ENCODE measurements at places on chromosomes 6 and 20. TPM values are rescaled to one million over a fixed set of nuclear protein-coding genes. Genes with fewer than 3 reads are reported as not detected.

DNA sequence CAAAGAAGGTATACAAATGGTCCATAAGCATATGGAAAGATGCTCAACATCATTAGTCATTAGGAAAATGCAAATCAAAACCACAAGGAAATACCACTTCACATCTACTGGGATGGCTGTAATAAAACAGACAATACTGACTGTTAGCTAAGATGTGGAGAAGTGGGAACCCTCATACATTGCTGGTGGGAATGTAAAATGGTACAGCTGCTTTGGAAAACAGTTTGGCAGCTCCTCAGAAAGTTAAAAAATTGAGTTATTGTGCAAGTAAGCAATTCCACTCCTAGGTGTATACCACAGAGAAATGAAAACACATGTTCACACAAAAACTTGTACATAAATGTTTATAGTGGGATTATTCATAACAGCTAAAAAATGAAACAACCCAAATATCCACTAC, 173.0 kb upstream of the JAG1 start:
- no peaks in the 10 kb centered on the region for H3K36me3 ChIP-seq
- no peak overlapping the region for H3K4me3 ChIP-seq
- no peaks in the 10 kb centered on the region for H3K4me1 ChIP-seq
- H3K27me3 ChIP-seq = no peaks in the 10 kb centered on the region
- no peak overlapping the region for H3K27ac ChIP-seq

DNA sequence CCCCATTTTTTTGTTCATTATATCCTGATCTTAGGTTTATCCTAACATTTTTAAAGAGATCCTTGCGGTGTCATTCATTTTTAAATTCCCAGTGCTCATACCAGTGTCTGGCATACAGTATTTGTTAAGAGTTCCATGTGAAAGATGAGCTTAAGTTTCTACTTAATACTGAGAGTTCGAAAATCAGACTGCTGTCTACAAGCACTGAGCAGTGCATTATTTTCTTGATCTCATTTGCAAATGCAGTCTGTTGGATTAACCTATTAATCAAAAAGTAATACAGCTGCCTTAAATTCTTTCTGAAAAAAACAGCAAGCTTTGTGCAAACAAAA, 663 bp downstream of the COQ3 start:
- H3K27ac ChIP-seq = peak overlapping the region; percentile 92
- H3K4me1 ChIP-seq = no peaks in the 10 kb centered on the region

- no peak overlapping the region for H3K27ac ChIP-seq
- no peak for DNase-seq
- no peak overlapping the region for H3K4me3 ChIP-seq
Observed at GRCh38 chr20:63024573-63025392, 18.0 kb upstream of the BHLHE23 start.

DNA sequence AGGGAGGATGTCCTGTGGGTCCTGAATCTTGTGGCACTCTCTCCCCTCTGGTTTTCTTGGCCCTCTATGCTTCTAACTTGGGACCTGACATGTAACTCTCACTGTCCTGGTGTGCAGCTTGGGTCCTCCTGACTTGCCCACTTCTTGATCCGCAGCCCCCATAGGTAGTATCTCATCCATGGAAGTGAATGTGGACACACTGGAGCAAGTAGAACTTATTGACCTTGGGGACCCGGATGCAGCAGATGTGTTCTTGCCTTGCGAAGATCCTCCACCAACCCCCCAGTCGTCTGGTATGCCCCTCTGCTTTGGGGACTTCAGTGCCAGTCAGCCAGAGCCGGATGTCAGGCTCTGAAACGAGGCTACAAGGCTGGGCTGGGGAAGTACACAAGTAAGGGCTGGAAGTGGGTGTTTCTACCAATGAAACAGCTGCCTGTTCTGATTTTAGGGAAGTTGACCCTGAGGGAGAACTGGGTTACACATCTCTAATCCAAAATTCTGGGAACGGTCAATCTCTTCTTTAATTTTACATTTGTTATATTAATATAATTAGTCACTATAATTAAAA, 641 bp downstream of the DBNDD2 start:
- H3K4me3 ChIP-seq = peak overlapping the region; percentile 98
- no peak for DNase-seq
- H3K36me3 ChIP-seq = peaks cover 38% of the 10 kb centered on the region
- peaks cover 20% of the 10 kb centered on the region for H3K4me1 ChIP-seq
- H3K27ac ChIP-seq = peak overlapping the region; percentile 99

GRCh38 chr6:136701045-136701444, 91.2 kb downstream of the MAP3K5 start:
- H3K4me1 ChIP-seq = peaks cover 14% of the 10 kb centered on the region
- no peaks in the 10 kb centered on the region for H3K27me3 ChIP-seq

- no peak overlapping the region for H3K27ac ChIP-seq
- H3K4me3 ChIP-seq = no peak overlapping the region
- no peaks in the 10 kb centered on the region for H3K27me3 ChIP-seq
- H3K36me3 ChIP-seq = peaks cover 2% of the 10 kb centered on the region
- no peak for DNase-seq
- H3K4me1 ChIP-seq = peaks cover 2% of the 10 kb centered on the region
Observed at GRCh38 chr20:41063442-41063841, 34.8 kb downstream of the TOP1 start.

- H3K36me3 ChIP-seq = no peaks in the 10 kb centered on the region
- H3K27me3 ChIP-seq = no peaks in the 10 kb centered on the region
- no peak for DNase-seq
- no peaks in the 10 kb centered on the region for H3K4me1 ChIP-seq
- peak overlapping the region; percentile 32 for H3K4me3 ChIP-seq
- H3K27ac ChIP-seq = no peak overlapping the region
Observed at GRCh38 chr6:97668716-97669115, 385.7 kb upstream of the MMS22L start.

The POLR1H gene
- 36.9 TPM for total RNA-seq

The SCUBE3 gene
- total RNA-seq = 29.5 TPM

The SPEF1 gene
- total RNA-seq = not detected

The HCK gene
- 16.8 TPM for total RNA-seq

The TBX18 gene
- 81.0 TPM for total RNA-seq

The FAXC gene
- not detected for total RNA-seq

Data from ascending aorta (tissue), 2 donors.